ENCODE measurements at places on chromosomes 3 and 15.
A peak's percentile ranks its signal among the peaks of the same experiment; 100 is the strongest.

DNA sequence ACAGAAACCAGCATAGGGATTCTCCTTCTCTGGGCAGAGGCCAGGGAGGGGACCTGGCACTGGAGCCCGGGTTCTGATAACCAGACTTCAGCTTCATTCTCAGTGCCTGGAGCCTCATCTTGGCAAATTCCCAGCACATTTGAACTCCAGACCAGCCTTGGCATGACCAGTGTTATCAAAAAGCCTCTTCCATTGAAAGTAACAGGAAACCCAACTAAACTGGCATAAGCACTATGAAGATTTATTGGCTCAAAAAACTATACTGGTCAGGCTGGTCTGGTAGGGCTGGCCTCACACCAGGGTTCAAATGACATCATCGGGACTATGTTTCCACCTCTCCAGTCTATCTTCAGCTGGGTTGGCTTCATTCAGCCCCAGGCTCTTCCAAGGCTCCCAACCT lies 48.1 kb upstream of the THUMPD3 start:
- DNase-seq = no peak

DNA sequence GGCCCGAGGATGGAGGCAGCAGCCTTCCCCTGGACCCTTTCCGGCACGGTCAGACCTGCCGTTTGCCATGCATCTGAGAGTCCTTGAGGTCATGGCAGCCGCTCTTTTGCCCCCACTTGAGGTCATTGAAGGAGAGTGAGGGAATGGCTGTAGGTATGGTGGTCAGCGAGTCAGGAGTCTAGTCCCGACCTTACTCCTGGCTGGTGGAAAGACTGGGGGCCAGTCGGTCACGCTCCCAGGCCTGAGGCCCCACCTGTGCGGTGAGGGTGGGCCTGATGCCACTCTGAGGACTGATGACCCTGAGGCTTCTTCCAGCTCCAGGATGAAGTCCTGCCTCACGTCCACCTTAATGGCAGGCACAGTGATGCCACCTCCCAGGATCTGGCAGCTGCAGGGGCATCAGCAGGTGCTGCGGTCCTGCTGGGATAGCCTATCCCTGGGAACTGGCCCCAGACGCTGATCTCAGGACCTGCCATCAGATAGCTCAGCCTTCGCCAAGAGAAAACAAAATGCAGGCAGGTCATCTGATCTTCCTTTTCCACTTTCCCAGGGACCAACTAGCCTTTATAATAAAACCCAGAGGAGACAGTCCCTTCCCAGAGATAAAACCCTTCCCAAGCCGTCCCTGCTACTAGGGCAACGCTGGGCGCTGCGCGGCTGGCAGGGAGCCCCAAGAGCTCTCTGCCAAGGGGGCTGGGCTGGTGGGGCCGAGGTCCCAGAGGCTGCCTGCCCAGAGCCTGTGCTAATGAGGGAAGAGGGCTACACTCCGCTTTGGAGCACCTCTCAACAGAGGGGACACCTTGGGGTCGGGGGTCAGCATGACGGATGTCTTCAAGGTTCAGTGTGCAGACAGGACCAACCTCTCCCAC lies 42.2 kb downstream of the TM2D3 start:
- DNase-seq = no peak

GRCh38 chr3:48422681-48423080 lies 7.2 kb downstream of the PLXNB1 start:
- no peak for DNase-seq

GRCh38 chr15:100175406-100176114 lies 166.2 kb downstream of the ADAMTS17 start:
- no peak for DNase-seq

GRCh38 chr3:27641888-27642601 lies 80.1 kb downstream of the EOMES start:
- DNase-seq = no peak

DNA sequence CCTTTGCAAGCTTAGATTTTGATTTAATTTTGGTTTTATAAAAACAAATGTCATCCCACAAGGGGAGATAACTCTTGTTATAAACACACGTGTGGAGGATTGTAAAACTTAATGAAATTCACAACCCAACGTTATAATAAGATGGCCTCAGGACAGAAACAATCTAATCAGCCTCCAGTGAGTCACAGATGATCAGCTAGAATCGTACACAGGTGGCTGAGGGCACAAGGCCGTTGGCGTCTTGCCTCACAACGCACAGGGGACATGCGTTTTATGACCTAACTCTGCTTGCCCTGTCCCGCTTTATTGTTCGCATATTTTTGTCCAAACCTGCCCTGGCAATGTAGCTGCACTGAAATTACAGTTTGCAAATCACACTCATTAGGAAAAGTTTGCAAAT lies 121.9 kb upstream of the PDZRN3 start:
- no peak for DNase-seq

DNA sequence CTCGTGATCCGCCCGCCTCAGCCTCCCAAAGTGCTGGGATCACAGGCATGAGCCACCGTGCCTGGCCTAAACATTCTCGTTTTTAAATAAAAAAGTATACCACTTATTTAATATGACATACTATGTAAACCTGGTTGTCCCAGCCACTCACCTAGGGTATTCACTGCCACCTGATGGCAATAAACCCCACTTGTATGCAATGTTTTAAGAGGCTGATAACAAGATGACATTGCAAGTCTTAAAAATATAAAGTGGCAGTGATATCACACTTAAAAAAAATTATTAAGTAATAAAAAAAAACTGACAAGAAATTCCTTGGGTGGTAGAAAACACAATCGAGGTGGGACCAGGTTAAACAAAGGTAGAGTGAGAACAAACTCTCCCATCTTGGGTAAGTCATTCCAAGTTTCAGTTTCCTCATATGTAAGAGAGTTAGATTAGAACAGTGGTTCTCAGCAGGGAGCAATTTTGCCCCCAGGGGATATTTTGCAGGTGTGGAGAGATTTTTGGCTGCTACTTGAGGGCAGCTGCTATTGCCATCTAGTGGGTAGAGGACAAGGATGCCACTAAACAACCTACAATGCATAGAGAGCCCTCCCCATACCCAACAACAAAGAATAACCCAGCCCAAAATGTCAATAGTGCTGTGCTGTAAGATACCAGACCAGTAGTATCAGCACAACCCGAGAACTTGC lies 14.5 kb downstream of the ARF4 start:
- no peak for DNase-seq

GRCh38 chr15:80967451-80967850 lies 22.2 kb downstream of the MESD start:
- DNase-seq = peak; percentile 62

DNA sequence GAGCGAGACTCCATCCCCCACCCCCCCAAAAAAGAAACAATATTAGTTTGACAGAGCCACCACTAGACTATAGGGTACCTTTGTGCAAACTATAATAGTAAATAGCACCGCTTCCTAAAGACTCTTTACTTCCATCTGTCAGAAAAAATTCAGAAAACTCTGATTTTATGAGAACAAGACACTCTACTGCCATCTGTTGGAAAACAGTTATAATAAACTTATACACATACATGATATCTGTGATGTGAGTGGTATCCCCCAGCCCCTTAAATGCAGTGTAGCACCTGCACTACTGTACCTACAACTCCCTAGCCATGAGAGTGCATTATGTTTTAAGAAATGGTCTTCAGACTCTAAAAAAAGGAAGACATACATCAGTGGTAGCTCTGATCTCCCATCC lies 47.1 kb upstream of the CTDSPL start:
- DNase-seq = no peak

GRCh38 chr15:47484059-47484458 lies 233.2 kb upstream of the SEMA6D start:
- no peak for DNase-seq

DNA sequence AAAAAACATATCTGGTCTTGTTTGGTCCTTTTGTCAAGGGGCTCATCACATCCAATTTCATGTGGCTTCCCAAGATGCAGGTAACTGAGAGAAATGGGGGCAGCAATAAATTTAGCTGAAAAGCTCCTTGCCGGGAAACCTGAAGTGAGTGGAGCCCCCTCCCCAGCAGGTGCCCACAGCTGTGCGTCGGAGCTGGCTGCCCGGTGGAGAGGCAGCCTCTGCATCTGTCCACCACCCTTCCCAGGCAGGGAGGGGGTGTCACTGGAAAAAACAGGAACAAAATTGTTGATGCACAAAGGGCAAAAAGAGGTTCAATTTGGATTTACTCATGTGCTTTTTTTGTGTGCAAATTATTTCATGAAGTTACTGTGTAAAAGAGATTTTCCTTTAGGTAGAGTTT lies 249.4 kb upstream of the LYSMD4 start:
- no peak for DNase-seq

- DNase-seq = no peak
Observed at GRCh38 chr15:59722476-59722875, 33.4 kb upstream of the BNIP2 start.
